Activated CD4-positive, CD25-positive, alpha-beta regulatory T cell (primary cell): ENCODE measurements at places on chromosomes 1 and 21.

- DNase-seq, result no peak
Observed at GRCh38 chr1:200980873-200981272, 42.6 kb downstream of the KIF21B start.

DNA sequence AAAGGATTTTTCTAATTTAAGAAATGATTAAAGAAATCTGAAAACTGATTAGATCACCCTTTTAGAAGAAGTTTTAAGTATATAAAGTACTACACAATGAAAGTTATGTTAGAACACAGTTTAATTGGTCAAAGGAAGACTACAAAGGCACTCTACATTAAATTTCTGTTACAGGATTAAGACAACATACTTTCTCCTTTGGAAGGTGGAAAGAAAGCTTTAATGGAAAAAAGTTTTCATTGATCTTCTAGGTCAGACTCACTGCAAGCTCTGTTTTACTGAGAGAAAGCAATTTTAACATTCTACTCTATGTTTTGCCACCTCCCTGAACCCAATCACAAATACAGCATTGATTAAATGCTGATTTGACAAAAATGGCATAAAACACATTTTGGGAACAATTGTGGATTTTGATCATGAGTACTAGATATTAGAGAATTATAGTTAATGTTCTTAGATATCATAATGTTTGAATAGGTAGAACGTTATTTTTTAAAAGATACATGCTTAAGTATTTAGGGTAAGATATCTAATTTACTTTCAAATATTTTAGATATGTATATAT, 32.0 kb downstream of the WDR26 start:
- DNase-seq, result no peak

GRCh38 chr1:109850194-109850593, 60.5 kb upstream of the CSF1 start:
- DNase-seq, result no peak

- DNase-seq, result no peak
Observed at GRCh38 chr1:171606402-171606941, 15.6 kb upstream of the MYOCOS start.

GRCh38 chr1:54825696-54826095, 24.6 kb upstream of the TTC22 start:
- no peak for DNase-seq

GRCh38 chr1:24955161-24955560, 25.1 kb upstream of the RUNX3 start:
- DNase-seq, result peak; percentile 21

DNA sequence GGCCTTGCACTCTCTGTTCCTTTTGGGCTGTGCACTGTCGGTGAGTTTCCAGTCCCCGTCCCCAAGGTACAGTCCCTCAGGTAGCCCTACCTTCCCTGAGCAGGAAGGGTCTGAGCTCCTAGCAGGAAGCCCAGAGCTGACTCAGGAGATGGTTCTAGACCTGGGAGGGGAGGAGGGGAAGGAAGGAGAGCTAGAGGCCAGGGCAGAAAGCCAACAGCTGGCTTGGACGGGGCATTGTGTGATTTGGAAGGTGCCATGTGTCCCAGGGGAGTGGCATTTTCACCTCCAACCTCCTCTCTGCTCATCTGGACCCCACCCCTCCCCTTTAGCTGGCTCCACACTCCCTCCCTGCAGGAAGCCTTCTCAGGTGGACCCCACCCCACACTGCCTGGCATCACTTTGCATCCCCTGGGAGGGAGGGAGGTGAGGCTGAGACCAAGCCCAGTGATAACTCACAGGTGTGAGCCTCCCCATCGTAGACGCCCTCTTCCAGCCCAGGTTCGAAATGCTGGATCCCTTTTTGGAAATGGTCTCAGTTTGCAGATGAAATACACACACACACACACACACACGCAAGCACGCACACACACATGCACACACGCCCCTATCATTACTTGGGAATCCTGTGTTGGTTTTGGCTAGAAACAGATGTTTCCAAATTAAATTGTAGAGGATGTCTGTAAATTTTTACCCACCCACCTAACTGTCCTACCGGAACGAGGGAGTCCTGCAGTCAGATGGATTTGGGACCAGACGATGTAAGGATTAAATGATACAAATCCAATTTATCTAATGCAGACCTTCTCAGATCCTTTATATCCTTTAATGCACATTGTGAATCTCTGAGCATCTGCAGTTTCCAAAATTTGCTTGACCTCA, 19.7 kb upstream of the IFNLR1 start:
- no peak for DNase-seq

- no peak for DNase-seq
Observed at GRCh38 chr1:241499910-241500309, 19.6 kb downstream of the FH start.

GRCh38 chr1:11851180-11851579, 3.6 kb upstream of the NPPA start:
- no peak for DNase-seq

- DNase-seq, result no peak
Observed at GRCh38 chr1:152501704-152502103, 8.9 kb upstream of the LCE5A start.

DNA sequence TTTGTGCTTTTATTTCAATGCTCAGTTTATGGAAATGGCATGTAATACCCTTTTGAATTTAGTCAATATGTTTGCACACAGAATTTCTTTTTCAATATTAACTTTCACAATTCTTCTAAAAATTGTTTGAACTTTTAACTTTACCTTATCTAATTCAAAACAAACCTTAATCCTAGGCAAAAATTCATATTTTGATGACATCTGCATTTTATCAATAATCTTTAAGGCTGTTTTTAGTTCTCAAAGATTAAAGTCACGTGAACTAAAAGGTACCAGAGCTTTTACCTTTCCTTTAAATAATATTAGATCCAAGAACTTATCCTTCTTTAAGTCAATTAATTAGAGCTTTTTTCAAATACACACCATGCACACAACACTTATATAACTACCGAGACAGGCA, 218.9 kb upstream of the NCAM2 start:
- DNase-seq, result no peak
